Activated T-cell treated with anti-CD3 and anti-CD28 coated beads, Interleukin-2, amount 50 U/mL, for 4 hours (primary cell): ENCODE measurements at places on chromosomes 4 and X. TPM values are rescaled to one million over a fixed set of nuclear protein-coding genes. Genes with fewer than 3 reads are reported as not detected.

DNA sequence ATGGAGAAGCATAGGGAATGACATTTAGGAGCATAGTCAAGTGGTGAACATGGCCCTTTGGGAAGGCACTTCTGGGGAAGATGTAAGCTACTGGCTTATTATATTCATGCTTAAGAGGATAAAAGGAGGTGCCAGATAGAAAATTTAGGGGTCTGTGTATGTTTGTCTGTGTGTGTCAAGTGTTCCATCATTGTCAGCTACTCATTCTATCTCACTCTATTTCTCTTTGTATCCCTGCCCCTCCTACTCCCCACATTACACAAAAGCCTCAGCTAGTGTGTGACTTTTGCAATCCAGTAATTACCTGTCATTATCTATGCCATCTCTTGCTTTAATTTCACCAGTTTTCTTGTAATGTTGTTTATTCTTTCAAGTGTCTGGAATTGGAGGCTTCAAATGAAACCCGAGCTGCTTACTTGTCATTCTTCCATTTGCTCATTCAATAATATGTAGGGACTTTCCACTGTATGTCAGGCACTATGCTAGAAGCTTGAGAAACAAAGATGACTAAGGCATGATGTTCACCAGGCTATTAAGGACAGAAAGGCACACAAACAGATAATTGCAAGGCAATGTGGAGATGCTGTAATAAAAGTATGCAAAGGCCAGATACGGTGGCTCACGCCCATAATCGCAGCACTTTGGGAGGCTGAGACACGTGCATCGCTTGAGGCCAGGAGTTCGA lies 229.8 kb upstream of the TEX13C start:
- DNase-seq = no peak

DNA sequence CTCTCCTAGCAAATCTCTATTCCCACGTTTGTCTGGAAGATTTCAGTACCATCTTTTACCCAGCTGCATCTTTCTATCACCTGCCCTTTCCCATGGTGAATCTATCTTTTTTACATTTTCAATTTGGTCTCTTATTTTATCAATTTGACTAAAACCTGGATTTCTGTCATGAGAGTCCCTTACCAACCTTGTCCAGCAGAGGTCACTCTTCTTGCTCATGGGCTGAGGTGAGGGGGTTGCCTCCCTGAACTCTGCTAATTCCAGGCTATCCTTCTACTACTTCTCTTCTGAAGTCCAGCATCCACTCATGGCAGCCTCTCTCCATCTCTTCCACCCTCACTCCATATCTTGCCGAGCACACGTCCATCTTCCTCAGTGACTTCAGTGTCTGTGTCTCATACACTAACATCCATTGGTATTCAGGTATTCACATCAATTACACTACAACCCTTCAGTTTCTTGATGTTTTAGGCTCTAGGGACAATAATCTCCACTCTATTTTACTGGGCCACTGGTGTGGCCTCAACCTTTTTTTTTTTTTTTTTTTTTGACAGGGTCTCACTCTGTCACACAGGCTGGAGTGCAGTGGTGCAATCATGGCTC lies 17.8 kb upstream of the ZNF827 start:
- DNase-seq = peak; percentile 30

DNA sequence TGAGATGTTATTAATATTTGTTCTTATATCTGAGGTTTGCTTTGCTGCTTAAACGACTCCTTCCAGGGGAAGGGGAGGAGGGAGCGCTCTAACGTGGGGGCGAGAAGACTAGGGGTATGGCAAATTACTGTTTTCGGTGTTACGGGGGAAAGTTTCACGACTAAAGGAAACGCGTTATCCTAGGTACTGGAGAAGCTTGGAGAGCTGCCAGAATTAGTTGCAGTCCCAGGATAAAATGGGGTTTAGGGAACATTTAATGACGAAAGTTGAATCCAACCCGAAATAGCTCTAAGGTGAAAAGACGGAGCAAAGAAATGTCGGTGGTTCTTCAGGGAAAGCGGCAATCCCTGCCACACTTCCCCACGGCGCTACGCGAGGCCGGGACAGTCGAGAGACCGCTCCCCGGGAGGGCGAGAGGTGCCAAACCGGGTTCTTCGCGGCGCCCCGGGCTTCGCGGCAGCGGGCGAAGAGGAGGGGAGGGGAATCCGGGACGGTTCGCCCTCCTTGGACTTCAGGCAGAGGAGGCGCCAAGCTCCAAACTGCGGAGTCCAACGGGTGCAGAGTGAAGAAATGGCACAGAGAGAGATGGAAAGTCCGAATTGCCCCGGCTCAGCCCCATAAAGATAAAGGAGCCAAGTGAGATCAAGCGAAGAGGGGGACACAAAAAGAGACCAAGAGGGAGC lies 724 bp downstream of the THOC2 start:
- DNase-seq = no peak

The BMX gene
- total RNA-seq = not detected

The BMPR1B gene
- total RNA-seq = not detected
